ENCODE measurements at places on chromosomes 7 and 10.

- no peak for DNase-seq
These were observed 26.1 kb downstream of the WAC start for GRCh38 chr10:28558923-28559508.

DNA sequence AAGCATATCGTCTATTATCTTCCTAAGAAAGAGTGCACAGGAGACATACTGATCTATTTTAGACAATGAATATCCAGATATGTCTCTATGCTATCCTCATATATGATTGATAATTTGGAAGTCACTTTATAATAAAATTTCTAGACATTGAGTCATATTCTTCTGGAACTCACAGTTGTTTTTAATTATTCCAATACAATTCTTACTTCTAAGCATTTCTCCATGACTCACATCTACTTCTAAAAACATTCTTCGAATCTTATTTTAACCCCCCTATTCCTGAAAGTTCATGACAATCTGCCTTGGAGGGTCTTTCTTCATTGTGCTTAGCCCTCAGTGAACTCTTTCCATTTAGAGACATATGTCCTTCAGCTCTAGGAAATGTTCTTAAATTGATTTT, 368.1 kb downstream of the MDFIC start:
- no peak for DNase-seq

DNA sequence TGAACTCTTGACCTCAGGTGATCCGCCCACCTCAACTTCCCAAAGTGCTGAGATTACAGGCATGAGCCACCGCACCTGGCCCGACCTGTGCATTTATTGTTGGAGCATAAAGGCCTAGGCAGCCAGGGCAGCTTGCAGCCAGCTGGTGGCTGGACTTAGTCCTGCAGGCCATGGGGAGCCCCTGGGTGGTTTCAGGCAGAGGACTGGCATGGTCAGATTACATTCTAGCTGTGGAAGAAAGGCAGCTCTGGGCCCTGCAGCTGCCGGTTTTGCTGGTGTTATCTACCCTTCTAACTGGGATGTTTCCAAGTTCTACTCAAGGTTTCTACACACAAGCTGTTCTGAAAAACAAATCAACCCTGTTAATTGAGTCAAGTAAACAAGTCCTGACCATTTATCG, 22.7 kb upstream of the MKRN1 start:
- DNase-seq, result no peak

DNA sequence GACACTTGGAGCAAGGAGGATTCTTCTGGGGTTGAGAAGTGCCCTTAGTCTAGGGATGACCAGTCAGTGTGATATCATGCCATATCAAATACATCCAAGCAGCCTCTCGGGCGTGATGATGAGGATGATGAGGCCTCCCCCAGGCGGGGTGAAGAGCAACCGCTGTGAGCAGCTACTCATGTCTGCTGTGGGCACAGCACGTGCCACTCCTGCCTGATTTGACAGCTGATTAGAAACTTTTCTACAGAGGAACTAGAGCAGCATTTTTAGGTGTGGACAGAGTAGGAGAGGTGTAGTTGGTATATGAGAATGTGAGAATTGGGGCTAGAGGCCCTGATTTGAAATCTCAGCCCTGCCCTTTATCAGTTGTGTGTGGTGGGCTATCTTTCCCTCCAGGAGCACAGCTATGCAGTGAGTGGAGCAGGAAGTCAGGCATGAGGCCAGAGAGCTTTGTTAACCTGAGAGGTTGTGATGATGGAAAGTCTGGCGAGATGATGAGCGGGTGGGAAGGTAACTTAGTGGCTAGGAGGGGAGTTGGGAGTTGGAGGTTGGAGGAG, 49.6 kb upstream of the COBL start:
- DNase-seq, result no peak

DNA sequence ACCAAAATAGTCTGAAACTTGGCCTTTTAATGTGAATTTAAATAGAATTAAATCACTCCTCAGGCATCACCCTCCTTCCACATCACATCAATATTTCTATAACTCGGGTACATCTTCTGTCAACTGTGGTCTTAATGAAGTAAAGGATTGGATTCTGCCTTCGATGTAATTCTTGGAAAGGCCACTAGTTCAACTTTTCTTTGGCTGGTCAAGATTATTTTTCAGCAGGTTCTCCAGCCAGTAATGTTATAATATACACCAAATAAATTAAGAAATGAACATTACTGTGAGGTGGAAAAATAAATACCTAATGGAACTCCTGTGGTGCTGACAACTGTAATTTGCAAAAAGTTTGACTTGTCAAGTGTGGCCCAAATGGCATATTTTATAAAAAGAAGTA, 9.7 kb upstream of the SLC16A9 start:
- no peak for DNase-seq

DNA sequence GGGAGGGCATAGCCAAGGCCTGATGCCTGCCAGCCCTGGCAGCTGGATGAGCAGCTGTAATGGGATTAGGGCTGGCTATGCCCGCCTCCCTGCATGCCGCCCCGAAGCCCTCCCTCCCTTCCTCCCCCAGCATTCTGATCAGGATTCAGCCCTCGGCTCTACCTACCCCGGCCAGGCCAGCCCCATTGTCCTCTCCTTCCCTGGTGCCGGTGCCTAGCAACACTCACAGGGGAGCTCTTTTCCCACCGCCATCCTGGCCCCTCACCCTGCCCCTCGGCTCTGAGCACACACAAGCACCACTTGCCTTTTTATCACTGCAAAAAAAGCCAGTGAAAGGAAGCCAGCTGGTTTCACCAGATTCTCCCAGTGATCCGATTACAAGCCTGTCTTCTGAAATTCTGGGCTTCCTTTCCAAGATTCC, 9.0 kb upstream of the ADCYAP1R1 start:
- DNase-seq, result no peak

GRCh38 chr10:78614267-78614666, 454.5 kb upstream of the ZMIZ1 start:
- no peak for DNase-seq

GRCh38 chr7:7271094-7271874, 88.9 kb downstream of the C1GALT1 start:
- no peak for DNase-seq

GRCh38 chr10:118343115-118343514, 991 bp upstream of the FAM204A start:
- no peak for DNase-seq

- no peak for DNase-seq
These were observed 4.5 kb upstream of the EMX2 start for GRCh38 chr10:117537904-117538524.

GRCh38 chr10:15764892-15765454, 45.3 kb upstream of the ITGA8 start:
- DNase-seq, result no peak
